GM13976 (cell line): ENCODE measurements at places on chromosomes 2 and 18.

DNA sequence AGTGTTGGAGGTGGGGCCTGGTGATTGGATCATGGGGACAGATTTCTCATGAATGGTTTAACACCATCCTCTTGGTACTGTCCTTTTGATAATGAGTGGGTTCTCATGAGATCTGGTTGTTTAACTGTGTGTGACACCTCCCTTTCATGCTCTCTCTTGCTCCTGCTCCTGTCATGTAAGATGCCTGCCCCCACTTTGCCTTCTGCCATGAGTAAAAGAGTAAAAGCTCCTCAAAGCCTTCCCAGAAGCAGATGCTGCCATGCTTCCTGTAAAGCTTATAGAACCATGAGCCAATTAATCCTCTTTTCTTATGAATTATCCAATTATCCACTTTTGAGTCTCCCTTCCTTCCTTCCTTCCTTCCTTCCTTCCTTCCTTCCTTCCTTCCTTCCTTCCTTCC is 317.7 kb downstream of the RDH14 start:
- DNase-seq = no peak

- DNase-seq = no peak
These were observed 119.4 kb downstream of the SEPTIN10 start for GRCh38 chr2:109494351-109494750.

- no peak for DNase-seq
These were observed 33.3 kb upstream of the E2F6 start for GRCh38 chr2:11499081-11499743.

GRCh38 chr2:238558456-238559099 is 131.9 kb downstream of the ASB1 start:
- DNase-seq = peak; percentile 26

DNA sequence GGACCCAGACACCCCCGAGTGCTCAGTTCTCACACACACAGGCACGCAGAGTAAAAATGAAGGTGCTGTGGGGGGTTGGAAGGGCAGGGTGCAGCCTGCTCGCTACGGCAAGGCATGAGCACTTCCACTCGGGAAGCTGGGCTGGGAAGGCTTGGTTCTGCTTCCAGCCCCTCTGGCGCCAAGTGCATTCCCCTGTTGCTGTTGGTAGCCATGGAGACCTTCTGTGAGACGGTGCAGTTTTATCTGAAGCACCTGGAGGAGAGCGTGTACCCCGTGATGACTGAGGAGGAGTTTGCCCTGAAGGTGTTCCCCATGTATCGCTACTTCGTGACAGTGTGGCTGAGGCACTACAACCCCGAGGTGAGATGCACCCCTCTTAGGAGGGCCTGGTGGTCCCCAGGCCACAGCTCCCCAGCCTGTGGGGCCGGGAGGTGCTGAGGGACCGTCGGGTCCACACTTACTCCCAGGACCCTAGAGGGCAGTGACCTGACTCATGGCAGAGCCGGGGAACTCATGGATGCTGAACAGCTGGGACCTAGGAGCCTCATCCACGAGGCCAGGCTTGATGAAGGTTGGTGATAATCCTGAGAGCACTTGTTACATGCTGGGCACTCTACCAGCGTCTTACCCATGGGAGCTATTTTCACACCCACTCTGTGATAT is 15.5 kb downstream of the MROH2A start:
- no peak for DNase-seq

GRCh38 chr2:42513252-42513918 is 19.6 kb upstream of the KCNG3 start:
- peak; percentile 59 for DNase-seq

DNA sequence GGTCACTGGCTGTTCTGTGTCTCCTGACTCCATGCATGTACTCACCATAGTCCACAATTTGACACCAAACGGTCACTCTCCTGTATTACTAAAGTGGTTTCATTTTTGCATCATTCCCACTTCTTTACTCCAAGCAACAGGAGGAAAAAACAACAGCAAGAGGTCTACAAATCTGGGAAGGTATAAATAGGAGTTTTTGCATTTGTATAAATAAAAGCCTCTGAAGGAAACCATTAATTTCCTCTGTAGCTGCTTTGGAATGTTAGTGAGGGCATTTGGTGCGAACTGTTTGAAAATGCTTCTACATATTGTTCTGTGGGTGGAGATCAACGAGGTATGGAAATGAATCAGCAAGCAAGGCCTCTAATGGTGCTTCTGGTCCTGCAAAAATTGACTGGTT is 148.5 kb upstream of the DLX2 start:
- DNase-seq = no peak

- DNase-seq = no peak
These were observed 22.1 kb downstream of the CENPA start for GRCh38 chr2:26807788-26808460.

- DNase-seq = no peak
These were observed 48.6 kb downstream of the EML6 start for GRCh38 chr2:54772110-54772509.

DNA sequence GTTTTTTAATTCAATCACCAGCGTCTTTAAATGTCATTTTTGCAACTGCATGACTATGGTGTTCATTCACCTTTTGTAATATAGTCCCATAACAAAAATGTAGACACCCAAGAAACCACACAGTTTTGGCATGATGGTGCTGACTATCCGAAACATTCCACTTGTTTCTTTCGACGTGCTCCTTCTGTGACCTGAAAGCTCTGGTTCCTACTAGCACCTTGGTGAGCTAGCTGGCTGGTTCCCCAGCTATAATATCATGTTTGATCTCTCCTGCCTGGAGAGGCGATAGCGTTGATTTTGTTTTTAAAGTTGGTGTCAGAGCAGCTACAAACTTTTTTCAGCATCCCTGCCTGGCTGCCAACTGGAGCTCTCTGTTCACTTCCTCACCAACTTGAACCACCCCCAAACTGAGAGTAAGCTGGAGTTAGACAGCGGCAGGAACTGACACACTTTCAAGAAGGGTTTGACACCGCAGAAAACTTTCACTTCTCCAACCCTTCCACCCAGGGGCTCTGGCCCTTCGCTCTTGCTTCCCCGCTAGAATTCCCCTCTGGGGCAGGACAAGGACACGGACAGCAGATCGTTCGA is 1.1 kb downstream of the ATAD2B start:
- peak; percentile 71 for DNase-seq

- DNase-seq = peak; percentile 54
These were observed 142.3 kb upstream of the BOD1L2 start for GRCh38 chr18:57004366-57005121.

DNA sequence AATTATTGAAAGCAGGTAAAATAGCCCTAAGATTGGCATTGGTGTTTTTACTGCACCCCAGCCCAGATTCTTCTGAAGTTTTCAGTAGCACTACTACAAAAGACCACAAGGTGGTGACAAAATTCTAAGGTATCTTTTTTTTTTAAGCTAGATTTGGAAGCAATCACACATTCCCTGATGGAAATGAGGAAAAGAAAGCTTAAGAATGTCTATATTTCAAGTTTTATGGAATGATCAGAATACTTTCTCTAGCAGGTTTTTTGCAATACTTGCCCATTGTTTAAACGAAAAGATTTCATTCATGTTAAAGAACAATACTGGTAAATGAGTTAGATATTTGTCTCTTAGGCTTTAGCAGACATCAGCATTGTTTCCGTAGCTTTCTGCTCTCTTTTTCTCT is 32.1 kb upstream of the ZNF638 start:
- peak; percentile 46 for DNase-seq

DNA sequence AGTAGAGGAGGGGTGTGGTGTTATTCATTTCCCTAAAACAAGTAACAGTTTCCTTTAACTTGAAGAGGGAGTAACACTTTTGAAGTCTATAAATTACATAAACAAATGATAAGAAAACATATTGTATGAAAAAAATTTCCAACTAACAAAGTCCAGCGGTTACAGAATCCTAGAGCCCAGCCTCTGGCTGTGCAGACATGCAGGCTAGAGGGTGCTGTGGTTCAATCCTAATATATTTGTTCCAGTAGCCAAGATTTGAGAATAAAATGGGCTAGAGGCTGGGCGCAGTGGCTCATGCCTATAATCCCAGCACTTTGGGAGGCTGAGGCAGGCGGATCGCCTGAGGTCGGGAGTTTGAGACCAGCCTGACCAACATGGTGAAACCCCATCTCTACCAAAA is 56.9 kb downstream of the WDR75 start:
- no peak for DNase-seq

DNA sequence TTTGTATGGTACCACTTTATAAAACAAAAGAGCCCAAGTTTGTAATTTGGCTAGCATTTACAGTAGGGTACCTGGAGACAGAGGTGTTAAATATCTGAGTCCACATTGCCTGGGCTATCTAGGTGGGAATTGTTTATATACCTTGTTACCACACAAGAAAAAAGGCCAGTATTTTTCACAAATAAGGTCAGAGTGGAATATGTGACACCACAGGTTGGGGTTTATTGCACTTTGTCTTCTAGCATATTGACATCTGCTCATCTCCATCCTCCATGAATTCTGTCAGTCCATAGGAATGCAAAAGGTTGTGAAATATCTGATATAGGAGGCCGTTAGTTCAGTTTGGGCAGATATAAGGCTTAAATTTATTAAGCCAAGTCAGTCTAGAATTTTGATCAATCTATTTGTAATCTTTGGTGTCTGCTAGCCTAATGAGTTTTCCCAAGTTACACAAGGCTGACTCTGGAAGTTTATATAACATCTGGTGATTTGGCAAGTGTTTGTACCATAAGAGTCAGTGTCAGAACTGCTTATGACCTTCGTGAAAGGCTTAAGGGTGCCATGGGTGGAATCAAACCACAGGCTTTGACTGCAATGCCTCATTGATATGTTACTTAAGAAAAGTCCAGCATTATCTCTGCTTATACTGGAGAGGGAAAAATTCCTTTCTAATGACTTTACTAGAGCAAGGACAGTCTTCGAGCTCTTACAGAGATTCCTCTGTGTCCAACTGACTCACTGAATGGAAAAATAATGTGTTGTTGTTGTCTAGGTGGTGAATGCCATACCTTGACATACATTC is 11.3 kb upstream of the DPP4 start:
- no peak for DNase-seq

- DNase-seq = no peak
These were observed 90.1 kb downstream of the ALPK2 start for GRCh38 chr18:58538604-58539386.

- DNase-seq = no peak
These were observed 234.3 kb downstream of the CDCA7 start for GRCh38 chr2:173588931-173589369.

DNA sequence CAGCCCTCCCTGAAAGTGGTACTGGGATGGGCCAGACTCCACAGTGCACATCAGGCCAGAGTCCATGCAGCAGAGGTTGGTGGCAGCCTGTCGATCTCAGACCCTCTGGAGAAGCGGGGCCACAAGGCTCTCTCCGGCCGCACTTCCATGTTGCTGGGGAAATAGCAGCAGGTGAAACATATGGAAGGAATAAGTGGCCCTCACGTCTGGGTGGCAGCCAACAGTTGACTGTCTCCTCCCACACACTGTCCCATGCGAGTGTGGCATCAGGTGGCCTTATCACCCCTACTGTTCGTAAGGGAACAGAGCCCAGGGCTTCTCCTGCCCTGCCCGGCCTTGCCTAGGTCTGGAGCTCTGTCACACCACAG is 58.1 kb upstream of the FOSL2 start:
- DNase-seq = no peak

- peak; percentile 44 for DNase-seq
These were observed 40.1 kb downstream of the DOCK10 start for GRCh38 chr2:225002039-225002655.

DNA sequence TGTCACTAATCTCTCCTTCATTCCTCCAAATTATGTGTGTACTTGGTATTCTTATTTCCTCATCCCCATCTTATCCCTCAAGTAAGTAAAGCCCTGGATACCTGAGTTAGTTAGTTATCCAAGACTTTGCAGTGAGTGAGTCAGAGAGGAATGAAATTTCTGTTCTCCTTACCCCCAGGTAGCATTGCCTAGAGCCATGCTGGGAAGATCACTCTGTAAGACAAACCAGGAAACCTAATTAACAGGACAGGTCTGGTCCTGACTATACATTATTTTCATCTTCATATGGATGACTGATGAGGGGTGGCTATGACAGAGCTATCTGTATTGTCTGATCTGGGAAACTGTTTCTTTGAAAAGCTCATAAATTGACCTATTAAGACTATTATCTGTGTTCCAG is 55.0 kb upstream of the ITGA6 start:
- no peak for DNase-seq

DNA sequence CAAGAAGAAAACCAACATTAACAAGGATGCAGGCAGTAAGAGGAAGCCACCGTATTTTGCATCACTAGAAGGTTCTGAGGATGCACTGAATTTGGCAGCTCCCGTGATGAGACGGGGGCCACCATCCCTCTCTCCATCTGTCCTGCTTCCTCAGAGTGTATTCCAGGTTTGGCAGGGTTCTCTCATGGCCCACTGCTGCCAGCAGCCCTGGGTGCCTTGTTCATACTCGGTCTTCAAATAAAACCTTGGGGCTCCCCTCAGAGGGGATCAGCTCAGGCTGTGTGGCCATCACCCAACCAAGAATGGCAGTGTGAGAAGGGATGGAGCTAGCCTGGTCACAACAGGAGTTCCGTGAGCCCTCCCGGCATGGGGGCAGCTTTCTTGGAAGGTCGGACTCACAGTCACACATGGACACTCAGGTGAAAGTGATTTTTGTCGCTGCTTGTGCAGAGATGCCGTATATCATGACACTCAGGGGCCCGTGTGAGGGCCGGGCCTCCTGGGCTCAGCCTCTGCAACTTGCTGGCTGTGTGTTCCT is 12.8 kb upstream of the MBP start:
- DNase-seq = no peak

DNA sequence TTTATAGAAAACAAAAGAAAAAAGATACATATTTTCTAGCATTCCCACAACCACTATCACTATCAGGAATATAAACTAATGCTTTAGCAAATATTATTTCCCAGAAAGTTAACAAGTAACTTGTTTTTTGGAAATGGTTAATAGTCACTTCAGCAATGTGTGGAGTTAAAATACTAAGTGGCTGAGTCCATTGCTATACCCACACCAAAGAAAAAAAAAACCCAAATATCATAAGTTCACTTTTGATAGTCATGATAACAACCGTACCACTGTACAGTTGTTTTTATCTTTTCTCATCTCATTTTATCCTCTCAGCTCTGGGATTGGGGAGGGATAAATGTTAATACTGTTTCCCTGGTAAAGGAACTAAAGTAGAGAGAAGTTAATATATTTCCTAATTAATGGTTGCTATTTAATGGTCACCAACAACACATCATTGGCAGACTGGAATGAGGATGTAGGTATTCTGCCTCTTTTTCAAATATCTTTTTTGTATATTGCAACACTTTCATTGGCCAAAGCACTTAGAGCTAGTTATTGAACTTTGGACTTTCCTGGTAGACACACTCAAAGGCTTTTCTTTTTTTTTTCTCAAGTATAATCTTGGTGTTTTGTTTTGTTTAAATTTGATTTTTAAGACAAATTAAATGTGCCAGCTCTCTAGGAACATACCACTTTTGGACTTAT is 18.4 kb upstream of the KANSL1L start:
- DNase-seq = no peak

- DNase-seq = no peak
These were observed 1009.4 kb upstream of the CELF4 start for GRCh38 chr18:38575023-38575422.

DNA sequence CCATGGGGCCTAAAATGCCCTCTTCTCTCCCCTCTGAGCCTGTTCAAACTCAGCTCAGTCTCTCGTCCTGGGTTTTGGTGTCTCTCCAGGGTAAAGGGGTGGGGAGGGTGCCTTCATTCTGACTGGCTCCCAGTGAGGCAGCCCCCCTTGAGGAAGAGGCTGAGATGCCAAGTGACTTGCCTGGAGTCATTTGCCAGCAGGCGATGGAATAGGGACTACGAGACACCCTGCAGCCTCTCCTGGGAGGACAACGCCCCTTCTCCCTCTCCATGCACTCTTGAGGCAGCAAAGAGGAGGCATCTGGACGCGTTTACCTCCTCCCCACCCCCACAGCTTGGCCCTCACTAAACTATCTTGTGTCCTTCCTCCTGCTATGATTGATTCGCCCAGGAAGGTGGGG is 760 bp upstream of the STON1 start:
- DNase-seq = no peak
